ENCODE measurements at places on chromosomes 3 and 15. TPM values are rescaled to one million over a fixed set of nuclear protein-coding genes. Genes with fewer than 3 reads are reported as not detected.

The SPINK8 gene
- total RNA-seq: not detected

The KIF7 gene
- total RNA-seq: 26.6 TPM

The GOLGA8N gene
- total RNA-seq: 9.9 TPM

The SNRPA1 gene
- 82.2 TPM for total RNA-seq

The CISH gene
- total RNA-seq: 15.2 TPM

The CELF6 gene
- 1.9 TPM for total RNA-seq

The IGSF11 gene
- total RNA-seq: 2.0 TPM

The FBN1 gene
- total RNA-seq: 67.9 TPM

The RASGRP1 gene
- 4.4 TPM for total RNA-seq

The SI gene
- not detected for total RNA-seq

The PPP1R14D gene
- 1.7 TPM for total RNA-seq

The WDR72 gene
- 0.45 TPM for total RNA-seq

The HTR3C gene
- total RNA-seq: not detected

The CYP11A1 gene
- 5.2 TPM for total RNA-seq

The AGBL1 gene
- total RNA-seq: not detected

The CHRNA7 gene
- 3.0 TPM for total RNA-seq

The COL8A1 gene
- total RNA-seq: 1.1 TPM

The C2CD4B gene
- total RNA-seq: not detected

The GAP43 gene
- 4.2 TPM for total RNA-seq

The ARPIN gene
- total RNA-seq: 26.4 TPM

The GALNT15 gene
- 0.11 TPM for total RNA-seq

The ZNF860 gene
- total RNA-seq: 0.63 TPM

The TM4SF4 gene
- 0.34 TPM for total RNA-seq

Data from mesothelial cell of epicardium (in vitro differentiated cells).